CD4-positive, alpha-beta T cell (primary cell): ENCODE measurements at places on chromosomes 11 and 22. TPM values are rescaled to one million over a fixed set of nuclear protein-coding genes. Genes with fewer than 3 reads are reported as not detected.

Gene APOBEC3B
- not detected for total RNA-seq

- H3K27ac ChIP-seq: no peak overlapping the region
- no peaks in the 10 kb centered on the region for H3K27me3 ChIP-seq
- peaks cover 47% of the 10 kb centered on the region for H3K36me3 ChIP-seq
- no peak for DNase-seq
- peaks cover 3% of the 10 kb centered on the region for H3K4me1 ChIP-seq
These were observed 11.4 kb downstream of the KDELR3 start for GRCh38 chr22:38479096-38479837.

DNA sequence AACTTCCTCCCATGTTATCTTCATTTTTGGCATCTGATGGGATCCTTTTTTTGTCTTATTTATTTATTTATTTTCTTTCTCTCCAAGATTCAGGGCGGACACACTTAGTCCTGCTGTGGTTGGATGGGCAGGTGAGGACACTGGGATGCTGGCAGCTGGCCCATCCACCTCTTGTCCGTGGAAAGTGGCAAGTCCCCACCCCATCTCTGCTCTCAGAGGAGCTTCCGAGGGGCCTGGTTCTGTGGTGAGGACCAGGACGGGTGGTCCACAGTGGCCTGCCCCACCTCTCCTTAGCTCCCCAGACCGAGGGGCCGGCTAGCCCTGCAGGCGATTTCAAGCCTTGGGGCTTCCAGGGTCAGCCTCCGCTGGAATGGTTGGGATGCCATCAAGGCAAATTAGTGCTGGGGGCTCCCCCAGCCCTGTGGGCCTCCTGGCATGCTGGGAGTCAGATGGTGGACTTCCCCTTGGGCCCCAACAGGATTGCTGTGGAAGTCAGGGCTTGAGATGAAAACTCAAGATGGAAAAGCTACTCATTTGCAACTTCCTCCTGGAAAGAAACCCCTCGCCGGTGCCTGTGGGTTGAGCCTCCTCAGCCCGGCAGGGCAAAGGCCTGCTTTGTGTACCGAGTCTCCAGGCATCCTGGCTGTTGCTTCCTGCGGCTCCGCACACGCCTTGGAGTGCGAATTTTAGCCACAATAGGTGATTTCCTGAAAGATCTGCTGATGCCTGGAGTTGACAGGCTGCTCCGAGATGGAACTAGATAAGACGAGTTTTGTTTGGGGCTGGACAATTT is 31.2 kb upstream of the LINC01488 start:
- H3K4me3 ChIP-seq: no peak overlapping the region
- H3K27me3 ChIP-seq: peaks cover 12% of the 10 kb centered on the region
- no peak overlapping the region for H3K27ac ChIP-seq
- DNase-seq: no peak

DNA sequence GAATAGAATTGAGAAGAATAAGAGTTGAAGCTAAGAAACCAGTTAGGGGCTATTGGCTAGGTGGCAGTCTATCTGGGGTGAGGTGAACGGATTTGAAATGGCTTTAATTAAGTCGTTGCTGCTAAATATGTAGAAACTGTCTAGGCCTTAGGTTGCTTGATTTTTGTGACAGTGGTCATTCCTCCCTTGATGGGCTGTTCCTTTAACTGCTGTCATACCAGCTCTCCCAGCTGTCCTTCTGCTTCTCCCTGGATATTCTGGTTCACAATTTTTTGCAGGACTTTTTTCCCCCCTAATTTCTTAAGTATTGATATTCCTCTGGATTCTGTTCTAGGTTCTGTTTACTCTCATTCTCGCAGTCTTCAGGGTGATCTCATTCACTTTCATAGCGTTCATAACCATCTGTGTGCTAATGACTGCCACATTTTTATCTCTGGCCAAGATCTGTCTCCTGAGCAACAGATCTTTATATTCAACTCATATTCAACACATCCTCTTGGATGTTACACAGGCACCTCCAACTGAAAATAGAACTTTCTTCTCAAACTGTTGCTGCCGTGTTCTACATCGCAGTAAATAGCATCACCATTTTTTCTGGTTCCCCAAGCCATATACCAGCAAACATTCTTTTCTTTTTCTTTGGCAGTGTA is 134.1 kb downstream of the UVRAG start:
- H3K36me3 ChIP-seq: no peaks in the 10 kb centered on the region
- H3K27ac ChIP-seq: no peak overlapping the region
- no peaks in the 10 kb centered on the region for H3K27me3 ChIP-seq
- no peak for DNase-seq

DNA sequence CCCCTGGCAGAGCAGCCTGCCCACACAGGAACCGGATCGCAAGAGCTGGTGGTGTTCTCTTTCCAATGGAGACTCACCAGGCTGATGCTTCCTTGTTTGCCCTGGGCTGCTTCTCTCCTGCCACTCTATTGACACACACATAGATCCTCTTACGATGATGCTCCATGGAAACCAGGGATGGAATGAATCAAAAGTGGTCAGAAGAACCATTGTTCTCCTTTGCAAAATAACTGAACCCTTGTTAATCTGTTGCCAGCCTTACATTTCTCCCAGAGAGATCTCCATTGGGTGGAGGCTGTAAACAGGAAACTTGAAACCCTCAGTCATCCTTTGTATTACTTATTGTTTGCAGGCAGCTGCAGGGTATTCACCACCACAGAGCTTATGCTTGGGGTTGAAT is 24.6 kb upstream of the LDLRAD3 start:
- H3K4me1 ChIP-seq: no peaks in the 10 kb centered on the region
- peaks cover 3% of the 10 kb centered on the region for H3K27me3 ChIP-seq
- H3K4me3 ChIP-seq: no peak overlapping the region
- no peak overlapping the region for H3K27ac ChIP-seq
- DNase-seq: no peak

- no peak overlapping the region for H3K27ac ChIP-seq
- peaks cover 2% of the 10 kb centered on the region for H3K36me3 ChIP-seq
- no peak for DNase-seq
- H3K27me3 ChIP-seq: no peaks in the 10 kb centered on the region
These were observed 28.4 kb downstream of the RRP8 start for GRCh38 chr11:6574816-6575715.

DNA sequence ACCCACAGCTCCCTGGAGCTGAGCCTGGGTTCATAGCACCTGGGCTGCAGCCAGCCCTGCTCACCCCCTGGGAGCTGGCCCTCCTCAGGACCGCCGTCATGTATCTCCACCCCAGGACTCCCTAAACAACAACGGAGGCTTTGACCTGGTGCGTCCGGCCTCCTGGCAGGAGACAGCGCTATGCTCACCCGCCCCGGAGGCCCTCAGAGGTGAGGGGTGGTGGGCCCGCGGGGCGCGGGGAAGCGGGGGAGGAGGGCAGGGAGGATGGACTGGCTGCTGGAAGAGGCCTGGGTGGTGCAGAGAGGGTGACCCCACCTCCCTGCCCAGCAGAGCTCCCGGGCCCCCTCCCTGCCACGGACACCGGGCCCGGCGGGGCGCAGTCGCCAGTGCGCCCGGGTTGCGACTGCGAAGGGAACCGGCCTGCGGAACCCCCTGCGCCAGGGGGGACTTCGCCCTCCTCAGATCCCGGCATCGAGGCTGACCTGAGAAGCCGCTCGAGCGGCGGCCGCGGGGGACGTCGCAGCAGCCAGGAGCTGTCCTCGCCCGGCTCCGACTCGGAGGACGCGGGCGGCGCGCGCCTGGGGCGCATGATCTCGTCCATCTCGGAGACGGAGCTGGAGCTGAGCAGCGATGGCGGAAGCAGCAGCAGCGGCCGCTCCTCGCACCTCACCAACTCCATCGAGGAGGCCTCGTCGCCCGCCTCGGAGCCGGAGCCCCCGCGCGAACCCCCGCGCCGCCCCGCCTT is 3.1 kb downstream of the MAPK8IP2 start:
- DNase-seq: no peak
- H3K27me3 ChIP-seq: peaks cover 49% of the 10 kb centered on the region
- H3K4me3 ChIP-seq: no peak overlapping the region
- H3K27ac ChIP-seq: no peak overlapping the region
- no peaks in the 10 kb centered on the region for H3K36me3 ChIP-seq
- peaks cover 7% of the 10 kb centered on the region for H3K4me1 ChIP-seq

DNA sequence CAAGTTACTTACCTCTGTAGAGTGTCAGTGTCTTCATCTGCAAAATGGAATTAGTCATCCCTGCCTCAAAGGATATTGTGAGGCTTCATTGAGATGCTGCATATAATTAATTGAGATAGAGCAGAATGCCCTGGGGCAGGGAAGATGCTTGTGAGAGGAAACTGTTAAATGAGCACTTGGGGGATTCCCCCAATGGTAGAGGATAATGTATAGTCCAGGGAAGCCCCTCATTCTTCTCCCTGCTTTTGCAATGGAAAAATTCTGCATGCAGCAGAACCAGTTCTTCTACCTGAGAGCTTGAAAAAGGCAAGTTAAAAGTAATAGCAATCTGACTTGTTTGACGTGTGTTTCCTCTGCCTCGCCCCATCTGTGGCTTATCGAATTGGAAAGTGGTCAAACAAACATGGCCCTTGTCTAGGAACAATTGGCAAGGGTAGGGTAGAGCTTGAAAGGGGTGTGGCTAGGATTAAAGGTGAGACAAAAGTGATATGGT is 90.9 kb downstream of the NAV2 start:
- no peaks in the 10 kb centered on the region for H3K27me3 ChIP-seq
- DNase-seq: no peak
- no peak overlapping the region for H3K4me3 ChIP-seq
- H3K27ac ChIP-seq: no peak overlapping the region

DNA sequence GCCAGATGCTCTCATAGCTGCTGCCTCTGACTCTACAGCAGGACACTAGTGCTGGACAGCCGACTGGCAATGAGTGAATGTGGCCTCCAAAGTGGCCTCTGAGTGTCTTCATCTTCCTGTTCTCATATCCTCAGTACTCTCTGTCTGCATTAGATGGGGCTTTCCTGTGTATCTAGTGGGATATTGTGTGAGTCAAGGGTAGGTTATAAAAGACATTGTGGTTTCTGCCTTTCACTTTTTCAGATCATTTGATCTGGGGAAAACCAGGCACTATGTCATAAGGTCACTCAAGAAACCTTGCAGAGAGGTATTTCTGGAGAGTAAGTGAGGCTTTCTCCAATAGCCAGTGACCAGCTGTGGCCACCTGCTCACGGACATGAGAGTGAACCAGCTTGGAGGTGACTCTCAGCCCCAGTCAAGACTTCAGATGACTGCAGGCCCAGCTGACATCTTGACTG is 333.6 kb upstream of the NCAM1 start:
- no peaks in the 10 kb centered on the region for H3K36me3 ChIP-seq
- no peaks in the 10 kb centered on the region for H3K27me3 ChIP-seq
- DNase-seq: peak; percentile 22
- no peaks in the 10 kb centered on the region for H3K4me1 ChIP-seq

- no peaks in the 10 kb centered on the region for H3K4me1 ChIP-seq
- no peak for DNase-seq
- no peak overlapping the region for H3K27ac ChIP-seq
- peaks cover 12% of the 10 kb centered on the region for H3K27me3 ChIP-seq
- H3K4me3 ChIP-seq: no peak overlapping the region
- no peaks in the 10 kb centered on the region for H3K36me3 ChIP-seq
These were observed 27.6 kb downstream of the PKNOX2 start for GRCh38 chr11:125192183-125192582.

- DNase-seq: no peak
- no peaks in the 10 kb centered on the region for H3K27me3 ChIP-seq
- H3K4me1 ChIP-seq: no peaks in the 10 kb centered on the region
- H3K27ac ChIP-seq: no peak overlapping the region
These were observed 241.3 kb upstream of the NCAM1 start for GRCh38 chr11:112719736-112720525.

DNA sequence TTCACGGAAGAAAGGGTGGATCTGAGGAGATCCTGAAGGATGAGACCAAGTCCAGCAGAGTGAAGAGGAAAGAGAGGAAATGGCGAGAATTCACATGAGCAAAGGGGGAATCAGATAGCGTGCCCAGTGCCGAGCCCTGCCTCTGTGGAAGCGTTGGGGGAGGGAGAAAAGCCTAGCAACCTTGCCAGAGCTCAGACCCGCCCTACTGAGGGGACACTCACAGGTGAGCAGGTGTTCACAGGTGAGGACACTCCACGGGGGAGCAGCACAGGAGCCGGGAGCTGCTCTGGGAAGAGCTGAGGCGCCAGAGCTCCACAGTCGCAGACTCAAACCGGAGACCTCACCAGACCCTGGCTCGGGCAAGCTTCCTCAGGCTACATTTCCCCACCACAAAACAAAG is 56.2 kb downstream of the MICAL3 start:
- peaks cover 9% of the 10 kb centered on the region for H3K36me3 ChIP-seq
- no peak overlapping the region for H3K4me3 ChIP-seq
- no peak overlapping the region for H3K27ac ChIP-seq

DNA sequence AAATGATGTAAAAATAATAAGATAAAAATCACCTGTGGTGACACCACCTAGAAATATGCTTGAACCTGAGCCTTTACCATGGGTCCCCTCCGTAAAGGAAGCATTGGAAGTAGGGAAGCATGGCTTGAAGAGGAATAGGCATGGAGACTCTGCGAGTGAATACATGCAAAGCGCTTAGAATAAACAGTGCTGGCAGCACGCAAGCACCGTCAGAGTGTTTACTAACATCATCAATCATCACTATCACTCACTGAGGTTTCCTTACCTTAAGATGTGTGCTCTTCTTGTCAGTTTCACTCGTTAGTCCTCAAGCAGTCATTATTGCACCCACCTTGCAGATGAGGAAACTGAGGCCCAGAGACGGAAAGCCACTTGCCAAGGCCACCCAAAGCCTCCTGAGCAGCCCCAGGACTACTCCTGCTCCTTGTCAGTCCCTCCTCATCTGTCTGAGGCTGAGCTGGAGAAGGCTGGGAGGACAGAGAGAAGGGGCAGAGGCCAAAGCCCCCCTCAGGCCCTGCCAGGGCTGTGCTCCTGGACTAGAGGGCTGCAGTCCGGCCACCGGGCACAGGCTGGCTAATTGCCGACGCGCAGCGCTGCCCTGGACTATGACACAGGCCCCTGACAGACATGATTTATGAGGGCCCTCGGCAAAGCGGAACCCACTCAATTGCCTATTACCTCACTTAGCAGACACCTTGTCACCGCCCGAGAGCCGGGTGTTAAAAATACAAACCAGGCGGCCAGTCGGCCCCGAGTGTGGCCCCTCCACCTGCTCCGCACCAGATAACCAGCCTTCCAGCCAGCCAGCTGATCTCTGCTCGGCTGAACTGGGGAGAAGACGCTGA is 168.9 kb downstream of the MN1 start:
- DNase-seq: no peak
- no peaks in the 10 kb centered on the region for H3K4me1 ChIP-seq
- no peaks in the 10 kb centered on the region for H3K36me3 ChIP-seq

DNA sequence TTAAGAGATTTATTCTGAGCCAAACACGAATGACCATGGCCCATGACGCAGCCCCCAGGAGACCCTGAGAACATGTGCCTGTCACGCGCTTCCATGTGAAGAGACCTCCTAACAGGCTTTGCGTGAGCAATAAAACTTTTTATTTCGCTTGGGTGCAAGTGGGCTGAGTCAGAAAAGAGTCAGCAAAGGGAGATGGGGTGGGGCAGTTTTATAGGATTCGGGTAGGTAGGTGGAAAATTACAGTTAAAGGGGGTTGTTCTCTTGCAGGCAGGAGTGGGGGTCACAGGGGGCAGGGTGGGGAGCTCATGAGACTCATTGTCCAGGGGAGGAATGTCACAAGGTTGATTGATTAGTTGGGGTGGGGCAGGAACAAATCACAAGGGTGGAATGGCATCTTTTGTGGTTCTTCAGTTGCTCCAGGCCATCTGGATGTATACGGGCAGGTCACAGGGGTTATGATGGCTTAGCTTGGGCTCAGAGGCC is 77.2 kb upstream of the FTH1 start:
- no peak overlapping the region for H3K27ac ChIP-seq
- no peak overlapping the region for H3K4me3 ChIP-seq
- H3K27me3 ChIP-seq: no peaks in the 10 kb centered on the region
- H3K36me3 ChIP-seq: no peaks in the 10 kb centered on the region

GRCh38 chr11:1138097-1138496 is 19.7 kb upstream of the MUC5AC start:
- no peak for DNase-seq
- no peaks in the 10 kb centered on the region for H3K4me1 ChIP-seq
- H3K4me3 ChIP-seq: no peak overlapping the region
